ENCODE measurements at places on chromosomes 11 and 22. TPM values are rescaled to one million over a fixed set of nuclear protein-coding genes. Genes with fewer than 3 reads are reported as not detected.

Gene OR10D3
- total RNA-seq = not detected

Gene BEST1
- total RNA-seq = 0.13 TPM

Gene CASP5
- not detected for total RNA-seq

Gene MMP20
- total RNA-seq = not detected

Gene PRRG4
- total RNA-seq = 0.87 TPM

Gene PANX2
- total RNA-seq = 0.77 TPM

Gene OR52A1
- not detected for total RNA-seq

Gene IGSF22
- not detected for total RNA-seq

Gene CD59
- 736 TPM for total RNA-seq

Measured in Panc1 (cell line).